ENCODE measurements at places on chromosomes 6 and 20. TPM values are rescaled to one million over a fixed set of nuclear protein-coding genes. Genes with fewer than 3 reads are reported as not detected.

SPEF1 gene
- not detected for total RNA-seq

OLIG3 gene
- not detected for total RNA-seq

BEND3 gene
- total RNA-seq: 0.92 TPM

GRCh38 chr6:158437571-158437970, 122.3 kb upstream of the TMEM181 start:
- H3K36me3 ChIP-seq: peaks cover 9% of the 10 kb centered on the region
- H3K27ac ChIP-seq: no peak overlapping the region
- H3K27me3 ChIP-seq: no peaks in the 10 kb centered on the region
- no peak overlapping the region for H3K4me3 ChIP-seq

DNA sequence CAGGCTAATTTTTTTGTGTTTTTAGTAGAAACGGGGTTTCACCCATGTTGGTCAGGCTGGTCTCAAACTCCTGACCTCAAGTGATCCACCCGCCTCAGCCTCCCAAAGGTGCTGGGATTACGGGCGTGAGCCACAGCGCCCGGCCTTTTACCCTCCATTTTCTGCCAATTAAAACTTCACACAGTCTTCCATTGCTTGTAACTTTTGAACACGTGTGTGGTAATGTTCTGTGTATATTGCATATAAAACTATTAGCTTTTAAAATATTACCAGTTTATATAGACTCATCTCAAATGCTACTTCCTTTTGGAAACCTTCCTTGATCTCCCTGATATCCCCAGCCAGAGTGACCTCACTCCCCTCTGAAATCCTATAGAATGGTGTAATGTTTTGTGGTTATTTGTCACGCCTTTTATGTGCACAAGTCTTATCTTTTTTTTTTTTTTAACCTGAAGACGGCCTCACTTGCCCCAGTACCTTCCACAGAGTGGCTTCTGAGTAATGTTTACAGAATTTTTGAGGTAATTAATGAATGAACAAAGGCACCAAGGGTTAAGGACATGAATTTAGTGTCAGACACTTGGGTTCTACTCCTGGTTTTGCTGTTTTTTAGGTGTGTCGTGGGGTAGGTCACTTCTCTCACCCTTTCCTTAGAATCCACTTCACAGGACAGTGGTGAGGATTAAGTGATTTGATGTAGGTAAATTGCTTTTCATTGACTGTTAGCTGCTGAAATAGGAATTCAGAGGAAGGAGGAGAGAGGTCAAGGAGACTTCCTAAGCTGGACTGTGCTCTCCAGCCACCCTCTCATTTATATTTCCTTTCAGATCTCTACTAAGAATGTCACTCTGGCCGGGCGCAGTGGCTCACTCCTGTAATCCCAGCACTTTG, 11.2 kb upstream of the MMP24 start:
- H3K4me3 ChIP-seq: no peak overlapping the region
- H3K27ac ChIP-seq: no peak overlapping the region
- no peaks in the 10 kb centered on the region for H3K4me1 ChIP-seq

Measured in CD4-positive, alpha-beta T cell (primary cell).